ENCODE measurements at places on chromosomes 1 and 21. TPM values are rescaled to one million over a fixed set of nuclear protein-coding genes. Genes with fewer than 3 reads are reported as not detected.

The ATAD3C gene
- total RNA-seq, result not detected

The RGL1 gene
- total RNA-seq, result 1.7 TPM

The PRAMEF27 gene
- not detected for total RNA-seq

The BSDC1 gene
- total RNA-seq, result 46.7 TPM

The GBP5 gene
- total RNA-seq, result 1.2 TPM

The MMEL1 gene
- total RNA-seq, result 0.96 TPM

The HPDL gene
- total RNA-seq, result 1.9 TPM

The ARHGAP30 gene
- 0.85 TPM for total RNA-seq

The RAB25 gene
- 69.4 TPM for total RNA-seq

The NHLH1 gene
- not detected for total RNA-seq

The PADI2 gene
- 25.5 TPM for total RNA-seq

The SASS6 gene
- total RNA-seq, result 1.4 TPM

The GUCA2B gene
- not detected for total RNA-seq

The FCGR3B gene
- total RNA-seq, result 0.64 TPM

The SLC16A4 gene
- total RNA-seq, result 36.9 TPM

The ACTL8 gene
- total RNA-seq, result not detected

The MAN1C1 gene
- total RNA-seq, result 0.64 TPM

The CD52 gene
- not detected for total RNA-seq

The HSD11B1 gene
- 49.6 TPM for total RNA-seq

The PFDN2 gene
- 68.4 TPM for total RNA-seq

The DNAJB4 gene
- total RNA-seq, result 9.9 TPM

All from tracheal epithelial cell (primary cell).